Activated CD8-positive, alpha-beta T cell treated with anti-CD3 and anti-CD28 coated beads, Interleukin-2, amount 10 ng/mL, durations not matched to agents 7 days and 5 days (primary cell): ENCODE measurements at places on chromosomes 3 and 15.

- no peaks in the 10 kb centered on the region for H3K27me3 ChIP-seq
- no peaks in the 10 kb centered on the region for H3K36me3 ChIP-seq
- H3K4me3 ChIP-seq: no peak overlapping the region
- H3K27ac ChIP-seq: no peak overlapping the region
- DNase-seq: no peak
- H3K4me1 ChIP-seq: peaks cover 2% of the 10 kb centered on the region
These were observed 9.6 kb upstream of the SMARCC1 start for GRCh38 chr3:47791193-47791855.

GRCh38 chr15:93265111-93265556 lies 176.1 kb upstream of the RGMA start:
- H3K27ac ChIP-seq: no peak overlapping the region
- H3K4me3 ChIP-seq: no peak overlapping the region
- H3K36me3 ChIP-seq: no peaks in the 10 kb centered on the region
- H3K27me3 ChIP-seq: peaks cover 3% of the 10 kb centered on the region

DNA sequence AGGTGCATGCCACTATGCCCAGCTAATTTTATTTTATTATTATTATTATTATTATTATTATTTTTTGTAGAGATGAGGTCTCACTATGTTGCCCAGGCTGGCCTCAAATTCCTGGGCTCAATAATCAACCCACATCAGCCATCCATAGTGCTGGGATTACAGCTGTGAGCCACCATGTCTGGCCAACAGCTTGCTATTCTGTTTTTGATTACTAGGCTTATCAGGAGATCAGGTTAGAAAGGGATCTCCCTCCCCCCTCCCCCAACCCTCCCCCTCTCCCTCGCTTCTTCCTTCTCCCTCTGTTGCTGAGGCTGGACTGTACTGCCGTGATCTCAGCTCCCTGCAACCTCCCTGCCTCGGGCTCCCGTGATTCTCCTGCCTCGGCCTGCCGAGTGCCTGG lies 8.6 kb downstream of the CLN6 start:
- peaks cover 21% of the 10 kb centered on the region for H3K4me1 ChIP-seq
- no peak overlapping the region for H3K4me3 ChIP-seq
- peaks cover 43% of the 10 kb centered on the region for H3K36me3 ChIP-seq
- no peaks in the 10 kb centered on the region for H3K27me3 ChIP-seq

- peaks cover 8% of the 10 kb centered on the region for H3K4me1 ChIP-seq
- H3K27me3 ChIP-seq: peaks cover 31% of the 10 kb centered on the region
- H3K4me3 ChIP-seq: no peak overlapping the region
- no peak overlapping the region for H3K27ac ChIP-seq
- no peaks in the 10 kb centered on the region for H3K36me3 ChIP-seq
These were observed 27.9 kb upstream of the RTP1 start for GRCh38 chr3:187169231-187169960.

- no peaks in the 10 kb centered on the region for H3K4me1 ChIP-seq
- no peaks in the 10 kb centered on the region for H3K36me3 ChIP-seq
- no peak for DNase-seq
- H3K27me3 ChIP-seq: no peaks in the 10 kb centered on the region
- H3K27ac ChIP-seq: no peak overlapping the region
- H3K4me3 ChIP-seq: no peak overlapping the region
These were observed 202.2 kb upstream of the CMC1 start for GRCh38 chr3:28039234-28039633.

DNA sequence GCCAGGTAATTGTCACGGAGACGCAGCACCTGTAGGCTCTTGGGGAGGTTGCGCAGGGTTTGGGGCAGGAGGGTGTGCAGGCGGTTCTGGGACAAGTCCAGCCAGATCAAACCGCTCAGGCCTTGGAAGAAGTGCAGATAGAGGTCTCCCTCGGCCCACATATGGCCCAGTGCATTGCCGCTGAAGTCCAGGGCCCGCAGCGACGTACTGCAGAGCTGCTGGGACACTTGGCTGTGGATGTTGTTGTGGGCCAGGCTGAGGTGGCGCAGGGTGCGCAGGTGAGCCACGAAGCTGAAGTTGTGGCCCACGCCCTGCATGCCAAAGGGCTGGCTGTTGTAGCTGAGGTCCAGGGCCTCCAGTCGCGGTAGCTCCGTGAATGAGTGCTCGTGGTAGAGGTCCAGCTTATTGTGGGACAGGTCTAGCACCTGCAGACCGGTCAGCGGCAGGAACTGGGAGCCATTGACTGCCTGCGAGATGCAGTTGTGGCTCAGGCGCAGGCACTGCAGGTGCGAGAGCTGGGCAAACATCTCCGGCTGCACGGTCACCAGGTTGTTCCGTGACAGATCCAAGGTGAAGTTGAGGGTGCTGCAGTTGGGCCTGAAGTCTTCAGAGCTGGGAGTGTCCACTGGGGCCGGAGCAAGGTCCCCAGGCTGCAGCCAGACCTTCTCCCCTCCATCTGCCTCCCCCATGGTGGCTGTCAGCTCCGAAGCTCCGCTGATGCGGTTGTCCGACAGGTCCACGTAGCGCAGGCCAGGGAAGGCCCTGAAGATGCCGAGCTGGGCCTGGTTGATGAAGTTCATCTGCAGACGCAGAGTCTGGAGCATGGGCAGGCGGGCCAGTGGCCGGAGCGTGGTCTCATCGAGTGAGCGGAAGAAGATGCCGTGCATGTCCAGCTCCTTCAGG lies 2.9 kb downstream of the TLR9 start:
- H3K27ac ChIP-seq: peak overlapping the region; percentile 96
- H3K27me3 ChIP-seq: no peaks in the 10 kb centered on the region
- peak overlapping the region; percentile 81 for H3K4me3 ChIP-seq
- H3K36me3 ChIP-seq: peaks cover 30% of the 10 kb centered on the region
- H3K4me1 ChIP-seq: peaks cover 93% of the 10 kb centered on the region

DNA sequence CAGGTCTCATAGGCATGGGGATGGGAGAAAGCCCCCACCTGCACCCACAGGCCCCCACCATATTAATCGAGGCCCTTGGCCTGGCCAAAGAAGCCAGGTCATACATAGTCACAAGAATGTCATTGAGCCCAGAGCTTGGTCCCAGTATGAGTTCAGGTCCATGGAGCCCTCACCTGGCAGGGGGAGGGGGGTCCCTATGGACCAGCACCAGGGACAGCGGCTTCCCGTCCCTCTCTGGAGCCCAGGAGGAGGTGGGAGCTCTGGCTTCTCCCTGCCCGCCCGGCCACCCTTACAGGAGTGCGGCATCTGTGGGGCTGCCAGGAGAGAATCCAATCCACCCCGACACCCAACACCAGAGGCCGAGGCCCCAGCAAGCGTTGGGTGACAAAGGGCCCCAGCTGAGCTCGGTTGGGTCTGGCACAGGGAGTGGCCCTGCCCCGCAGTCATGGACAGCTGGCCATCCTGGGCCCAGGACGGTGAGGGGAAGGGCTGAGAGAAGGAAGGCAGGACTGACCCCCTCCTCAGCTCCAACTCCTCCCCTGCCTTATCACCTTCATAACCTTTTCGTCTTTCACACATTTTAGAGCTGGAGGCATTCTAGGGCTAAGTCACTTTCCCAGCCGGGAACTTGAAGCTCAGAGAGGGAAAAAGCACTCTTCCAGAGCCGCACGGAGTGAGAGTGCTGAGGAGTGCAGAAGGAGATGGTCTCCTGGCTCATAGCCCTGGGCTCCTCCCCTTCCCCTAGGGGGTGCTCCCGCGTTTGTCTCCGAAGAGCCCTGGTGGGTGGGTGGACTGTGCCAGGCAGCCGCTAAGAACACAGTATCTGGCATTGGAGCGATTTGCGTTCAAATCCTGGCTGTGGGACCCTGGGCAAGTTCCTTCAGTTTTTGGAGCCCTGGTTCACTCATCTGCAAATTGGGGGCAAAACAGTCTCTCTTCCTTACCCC lies 54.6 kb downstream of the ATP2B2 start:
- no peaks in the 10 kb centered on the region for H3K4me1 ChIP-seq
- peaks cover 13% of the 10 kb centered on the region for H3K27me3 ChIP-seq
- H3K27ac ChIP-seq: no peak overlapping the region
- no peak for DNase-seq
- H3K4me3 ChIP-seq: no peak overlapping the region
- no peaks in the 10 kb centered on the region for H3K36me3 ChIP-seq

DNA sequence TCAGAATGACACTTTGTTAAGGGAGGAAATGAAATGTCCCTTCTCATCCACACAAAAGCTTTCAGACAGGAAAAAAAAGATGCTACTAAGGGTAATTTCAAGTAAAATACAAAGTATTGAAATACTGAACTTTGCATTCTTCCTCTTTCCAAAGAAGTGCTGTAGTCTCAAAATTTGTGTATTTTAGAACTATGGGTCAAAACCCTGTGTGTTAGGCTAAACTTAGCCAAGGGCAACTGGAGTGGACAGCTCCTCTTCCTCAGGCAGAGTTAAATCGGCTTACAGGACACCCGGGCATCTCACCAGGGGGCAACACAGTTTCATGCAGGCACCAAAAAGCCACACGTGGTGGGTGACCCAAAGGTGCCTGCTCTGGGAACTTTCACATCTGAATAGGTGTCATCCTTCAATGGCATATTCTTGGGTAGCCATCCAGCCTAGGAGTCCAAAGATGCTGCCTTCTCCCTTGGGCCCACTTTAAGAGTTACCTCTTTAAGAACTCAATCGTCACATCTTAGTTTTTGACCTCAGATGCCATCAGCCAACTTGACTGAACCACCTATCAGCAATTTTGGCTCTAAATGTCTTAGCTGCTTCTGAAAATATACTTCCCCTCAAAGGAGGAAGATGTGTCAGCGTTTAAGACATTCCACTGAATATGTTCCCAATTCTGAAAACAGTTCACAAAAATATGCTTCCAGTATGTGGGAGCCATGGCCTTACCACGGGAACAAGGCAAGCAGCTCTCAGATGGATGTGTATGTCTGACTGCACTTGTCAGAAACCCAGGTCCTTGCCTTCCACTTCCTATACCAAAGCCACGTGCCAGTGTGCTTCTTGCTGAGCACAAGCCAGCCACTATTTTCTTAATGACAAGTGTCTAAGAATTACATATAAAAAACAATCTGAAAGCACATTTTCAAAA lies 32.2 kb upstream of the MUC13 start:
- no peak overlapping the region for H3K4me3 ChIP-seq
- H3K27me3 ChIP-seq: peaks cover 6% of the 10 kb centered on the region
- no peak for DNase-seq
- H3K27ac ChIP-seq: no peak overlapping the region

- peak overlapping the region; percentile 80 for H3K27ac ChIP-seq
- no peaks in the 10 kb centered on the region for H3K27me3 ChIP-seq
- H3K36me3 ChIP-seq: no peaks in the 10 kb centered on the region
These were observed 4.7 kb downstream of the NR1D2 start for GRCh38 chr3:23949784-23950183.

DNA sequence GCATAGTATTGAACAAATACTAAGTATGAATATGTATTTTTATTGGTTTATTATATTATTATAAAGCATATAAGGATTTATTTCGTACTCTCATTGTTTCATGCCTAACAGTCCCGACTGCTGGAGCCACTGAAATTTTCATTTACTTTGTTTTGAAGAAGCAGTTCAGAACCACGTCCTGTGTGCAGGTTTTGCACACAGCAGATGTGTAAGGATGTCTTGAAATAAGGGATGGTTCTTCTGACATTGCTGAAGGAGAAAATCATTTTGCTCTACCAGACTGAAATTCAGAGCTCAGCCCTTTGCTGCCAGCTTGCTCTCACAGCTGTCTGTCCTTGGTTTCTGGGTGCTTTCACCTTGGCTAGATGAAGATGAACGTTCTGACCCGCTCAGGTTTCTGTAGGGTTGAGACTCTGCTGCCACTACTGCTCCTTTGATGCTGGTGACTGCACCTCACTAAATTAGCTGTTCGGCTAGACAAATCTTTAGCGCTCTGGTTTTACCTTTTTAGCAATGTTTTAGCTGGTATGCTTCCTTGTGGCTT lies 54.2 kb downstream of the UBE2E1 start:
- DNase-seq: no peak
- H3K27ac ChIP-seq: peak overlapping the region; percentile 44
- H3K4me1 ChIP-seq: peaks cover 37% of the 10 kb centered on the region
- peaks cover 4% of the 10 kb centered on the region for H3K36me3 ChIP-seq
- no peaks in the 10 kb centered on the region for H3K27me3 ChIP-seq

GRCh38 chr3:123533554-123534159 lies 51.2 kb downstream of the HACD2 start:
- no peak overlapping the region for H3K27ac ChIP-seq
- no peak overlapping the region for H3K4me3 ChIP-seq
- no peaks in the 10 kb centered on the region for H3K4me1 ChIP-seq
- DNase-seq: no peak

DNA sequence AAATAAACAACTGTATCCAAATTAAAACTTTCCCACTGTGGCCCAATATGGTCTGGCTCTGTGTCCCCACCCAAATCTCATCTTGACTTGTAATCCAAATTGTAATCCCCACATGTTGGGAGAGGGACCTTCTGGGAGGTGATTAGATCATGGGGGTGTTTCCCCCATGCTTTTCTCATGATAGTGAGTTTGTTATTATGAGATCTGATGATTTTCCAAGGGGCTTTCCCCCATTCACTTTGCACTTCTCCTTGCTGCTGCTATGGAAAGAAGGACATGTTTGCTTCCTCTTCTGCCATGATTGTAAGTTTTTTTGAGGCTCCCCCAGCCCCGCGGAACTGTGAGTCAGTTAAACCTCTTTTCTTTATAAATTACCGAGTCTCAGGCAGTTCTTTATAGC lies 55.0 kb downstream of the MINDY4B start:
- peaks cover 2% of the 10 kb centered on the region for H3K27me3 ChIP-seq
- no peak overlapping the region for H3K4me3 ChIP-seq
- H3K27ac ChIP-seq: no peak overlapping the region
- no peaks in the 10 kb centered on the region for H3K36me3 ChIP-seq
- DNase-seq: no peak

DNA sequence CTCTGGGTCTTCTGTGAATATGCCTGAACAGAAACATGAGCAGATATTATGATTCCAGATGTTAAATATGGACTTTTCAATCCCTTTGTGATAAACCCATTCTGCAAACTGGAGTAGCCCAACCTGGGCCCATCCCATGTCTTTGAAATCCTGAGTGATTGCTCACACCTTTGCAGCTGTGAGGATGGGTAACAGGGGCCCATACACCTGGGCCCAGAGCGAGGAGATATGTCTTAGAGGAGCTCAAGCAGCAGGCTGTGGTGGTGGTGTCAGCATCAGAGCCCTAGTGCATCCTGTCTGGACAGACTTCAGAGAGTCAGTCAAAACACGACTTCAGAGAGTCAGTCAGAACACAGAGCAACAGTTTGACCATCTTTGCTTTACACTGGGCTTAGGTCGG lies 64.9 kb upstream of the LIMD1 start:
- H3K4me1 ChIP-seq: no peaks in the 10 kb centered on the region
- DNase-seq: no peak
- H3K27ac ChIP-seq: no peak overlapping the region

DNA sequence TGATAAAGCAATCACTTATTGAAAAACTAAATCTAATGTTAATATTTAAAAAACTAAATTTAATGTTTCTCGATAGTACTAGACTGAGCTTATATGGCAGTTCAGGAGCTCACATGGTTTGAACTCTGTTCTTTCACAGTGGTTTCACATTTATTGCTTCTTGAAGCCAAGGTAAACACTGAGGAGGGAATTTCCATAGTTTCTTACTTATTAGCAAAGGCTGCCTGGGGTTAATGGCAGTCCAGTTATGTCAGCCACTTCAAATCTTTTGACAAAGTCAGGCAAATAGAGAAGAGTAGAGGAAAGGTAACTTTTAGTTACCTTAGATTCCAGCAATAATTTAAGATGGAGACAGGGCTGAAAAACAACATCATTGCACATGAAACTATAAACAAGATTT lies 831.5 kb downstream of the ROBO2 start:
- H3K36me3 ChIP-seq: no peaks in the 10 kb centered on the region
- no peaks in the 10 kb centered on the region for H3K27me3 ChIP-seq
- no peak for DNase-seq
- H3K4me3 ChIP-seq: no peak overlapping the region
- H3K4me1 ChIP-seq: no peaks in the 10 kb centered on the region
- H3K27ac ChIP-seq: no peak overlapping the region
